EL (cell line): ENCODE measurements at places on chromosomes 16 and 17.

DNA sequence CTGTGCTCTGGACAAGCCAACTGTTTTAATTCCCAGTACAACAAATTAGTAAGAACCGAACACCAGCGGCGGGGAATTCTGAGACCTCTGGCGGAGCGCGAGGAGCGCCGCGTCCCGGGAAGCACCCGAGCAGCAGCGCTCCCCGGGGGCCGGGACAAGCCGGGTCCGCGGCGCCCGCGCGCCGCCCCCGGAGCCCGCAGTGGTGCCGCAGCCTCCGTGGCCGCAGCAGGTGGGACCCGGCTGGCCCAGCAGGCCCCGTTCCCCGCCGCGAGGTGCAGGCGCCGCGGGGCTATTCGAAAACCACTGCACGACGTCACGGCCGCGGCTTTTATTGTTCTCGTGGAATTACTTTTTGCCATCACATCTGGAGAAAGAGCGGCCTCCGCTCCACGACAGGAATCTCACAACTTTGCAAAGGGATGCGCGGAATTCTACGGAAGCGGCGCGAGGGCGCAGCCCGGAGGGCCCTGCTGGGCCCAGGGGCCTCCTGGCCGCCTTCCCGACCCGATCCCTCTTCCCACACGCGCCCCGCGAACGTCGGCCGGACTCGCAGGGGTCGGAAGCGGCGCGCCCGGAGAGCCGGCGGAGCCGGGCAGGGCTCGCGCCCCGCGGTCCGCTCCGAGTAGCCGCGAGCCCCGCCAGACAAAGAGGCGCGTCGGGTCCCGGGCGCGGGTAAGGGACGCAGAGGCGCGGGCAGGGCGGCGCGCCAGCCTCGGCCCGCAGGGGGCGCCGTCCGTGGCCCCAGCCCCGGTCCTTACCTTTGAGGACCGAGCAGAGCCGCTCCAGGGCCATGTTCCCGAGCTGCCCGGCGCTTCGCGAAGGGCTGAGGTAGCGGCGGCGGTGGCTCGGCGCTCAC, 696 bp downstream of the NETO2 start:
- peak; percentile 78 for DNase-seq

DNA sequence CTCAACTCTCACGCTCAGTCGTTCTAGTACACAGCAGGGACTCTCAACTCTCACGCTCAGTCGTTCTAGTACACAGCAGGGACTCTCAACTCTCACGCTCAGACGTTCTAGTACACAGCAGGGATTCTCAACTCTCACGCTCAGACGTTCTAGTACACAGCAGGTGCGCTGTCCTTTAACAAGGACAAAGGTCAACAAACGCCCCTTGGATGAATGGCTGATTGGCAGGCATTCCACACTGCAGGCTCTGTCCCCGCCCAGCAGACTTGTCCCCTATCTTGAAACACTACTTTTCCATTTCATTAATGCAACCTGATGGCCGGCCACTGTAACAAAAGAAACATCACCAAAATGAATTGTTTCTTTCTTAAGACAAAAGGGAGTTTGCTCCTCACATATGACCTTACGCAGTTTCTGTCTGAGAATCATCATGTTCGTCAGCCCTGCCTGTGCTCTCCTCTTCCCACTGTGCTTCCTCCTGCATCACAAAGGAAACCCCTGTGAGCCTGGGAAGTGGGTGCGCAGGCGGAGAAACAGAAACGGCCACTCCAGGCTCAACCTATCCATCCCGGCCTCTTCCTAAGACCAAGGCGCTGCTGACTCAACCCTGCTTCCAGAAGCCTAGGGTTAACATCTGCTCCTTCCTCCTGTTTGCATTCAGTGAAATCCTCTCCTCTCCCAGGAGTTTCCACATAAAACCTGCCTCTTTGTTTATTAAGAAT, 59.8 kb downstream of the ANKRD11 start:
- no peak for DNase-seq

DNA sequence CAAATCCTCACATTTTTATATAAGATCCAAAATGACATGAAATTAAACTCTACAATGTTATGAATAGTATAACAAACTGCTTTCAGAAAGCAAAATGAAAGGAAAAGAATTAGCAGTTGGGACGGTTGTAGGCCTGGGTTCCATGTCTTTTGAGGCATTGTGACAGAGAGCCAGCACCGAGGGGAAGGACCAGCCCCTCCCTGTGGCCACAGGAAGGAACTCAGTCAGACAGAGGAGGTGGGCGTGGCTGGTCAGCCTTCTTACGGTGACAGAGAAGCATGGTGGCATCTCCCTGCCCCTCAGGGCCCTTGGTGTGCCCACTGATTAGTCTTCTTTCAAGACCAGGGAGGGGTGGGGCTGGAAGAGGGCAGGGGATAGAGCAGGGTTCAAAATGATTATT, 5.7 kb downstream of the ZNF319 start:
- peak; percentile 48 for DNase-seq

GRCh38 chr16:69404275-69404805, 18.5 kb upstream of the TERF2 start:
- peak; percentile 62 for DNase-seq

GRCh38 chr17:50221266-50221863, 19.9 kb upstream of the COL1A1 start:
- DNase-seq: peak; percentile 77

- DNase-seq: peak; percentile 79
Measured at GRCh38 chr17:80035937-80036714, at the start of gene CCDC40. TSS of gene CCDC40 (plus strand) at chr17:80036642. CDS start at chr17:80036663, 21 bp downstream.

DNA sequence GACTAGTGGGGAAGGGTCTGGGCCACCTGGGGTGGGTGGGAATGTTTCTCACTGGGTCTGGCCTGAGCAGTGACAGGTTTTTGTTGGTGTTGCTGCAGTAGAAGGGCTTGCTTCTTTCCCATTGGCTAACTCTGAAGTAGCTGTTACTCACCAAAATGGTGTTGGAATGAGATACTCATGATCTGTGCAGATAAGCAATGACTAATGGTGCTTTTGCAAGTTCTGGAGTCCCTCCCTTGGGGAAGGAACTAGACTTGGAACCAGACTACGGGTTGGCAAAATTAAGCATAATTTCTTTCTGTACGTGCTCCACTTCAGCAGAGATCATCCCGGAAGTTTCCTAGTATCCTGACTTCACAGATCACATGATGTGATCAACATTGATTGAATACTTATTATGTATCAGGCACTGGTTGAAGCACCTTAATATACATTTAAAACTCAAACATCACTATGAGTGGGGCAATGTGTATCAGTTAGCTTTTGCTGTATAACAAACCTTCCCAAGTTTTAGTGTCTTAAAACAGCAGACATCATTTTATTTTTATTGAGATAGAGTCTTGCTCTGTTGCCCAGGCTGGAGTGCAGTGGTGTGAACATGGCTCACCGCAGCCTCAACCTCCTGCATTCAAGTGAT, 30.1 kb downstream of the CHP2 start:
- peak; percentile 37 for DNase-seq

GRCh38 chr17:80694992-80695912, 150.6 kb downstream of the RPTOR start:
- no peak for DNase-seq

DNA sequence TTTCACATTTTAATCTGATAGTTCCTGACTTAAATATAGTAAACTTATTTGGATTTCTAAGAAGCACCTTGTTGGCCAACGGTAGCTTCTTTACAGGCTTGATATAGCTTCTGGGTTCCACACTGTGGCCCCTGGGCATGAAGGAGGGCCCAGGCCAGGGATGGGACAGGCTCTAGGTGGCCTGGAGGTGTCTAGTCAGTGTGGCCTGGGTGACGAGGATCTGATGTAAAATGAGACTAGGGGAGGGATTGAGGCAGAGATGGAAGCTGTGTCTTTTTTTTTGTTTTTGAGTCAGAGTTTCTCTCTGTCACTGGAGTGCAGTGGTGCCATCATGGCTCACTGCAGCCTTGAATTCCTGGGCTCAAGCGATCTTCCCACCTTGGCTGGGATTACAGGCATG, 187.0 kb downstream of the PRKCB start:
- no peak for DNase-seq

- no peak for DNase-seq
Measured at GRCh38 chr16:85616607-85617321, 3.6 kb downstream of the GSE1 start.

DNA sequence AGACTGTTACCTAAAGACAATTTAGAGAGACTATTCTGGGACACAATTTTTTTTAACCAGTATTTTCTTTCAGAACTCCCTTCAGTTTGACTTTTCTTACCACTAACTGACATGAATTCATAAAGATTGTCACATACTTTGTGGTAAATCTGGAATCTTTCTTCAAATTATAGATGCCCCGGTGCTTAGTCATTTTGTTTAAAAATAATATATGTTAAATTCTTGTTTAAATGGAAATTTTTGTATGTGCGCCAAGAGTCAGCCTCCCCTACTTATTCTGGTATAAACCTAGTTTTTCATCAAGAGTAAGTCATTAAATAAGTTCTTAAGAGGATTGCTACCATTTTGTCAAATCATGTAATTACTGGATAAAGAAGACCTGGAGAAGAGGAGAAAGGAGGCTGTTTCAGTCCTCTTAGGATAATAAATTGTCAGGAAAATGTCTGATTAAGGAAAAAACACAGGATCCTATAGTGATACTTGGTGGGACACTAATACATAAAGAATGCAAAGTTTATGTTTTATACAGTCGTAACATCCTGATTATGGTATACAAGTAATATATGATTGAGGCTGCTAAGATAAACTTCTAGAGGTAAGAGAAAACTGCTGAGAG, 424.4 kb downstream of the PMP22 start:
- peak; percentile 85 for DNase-seq

DNA sequence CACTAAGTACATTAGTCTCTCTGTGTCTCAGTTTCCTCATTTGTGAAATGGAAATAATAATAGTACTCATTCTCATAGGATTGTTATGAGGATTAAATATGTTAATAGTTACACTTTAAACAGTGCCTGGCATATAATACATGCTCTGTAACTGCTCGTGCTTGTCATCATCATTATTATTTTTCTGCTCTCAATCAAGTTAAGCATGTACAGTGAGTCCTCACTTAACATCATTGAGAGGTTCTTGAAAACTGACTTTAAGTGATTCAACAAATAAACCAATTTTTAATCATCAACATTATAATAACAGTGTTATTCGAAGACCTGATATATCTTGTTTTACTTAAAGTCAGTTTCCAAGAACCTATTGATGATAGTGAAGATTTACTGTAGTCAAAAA, 322.3 kb downstream of the ZFHX3 start:
- DNase-seq: no peak

- DNase-seq: no peak
Measured at GRCh38 chr16:87602001-87602775, at the start of gene JPH3. TSS of gene JPH3 (plus strand) at chr16:87602508. CDS start at chr16:87603147, 639 bp downstream.

DNA sequence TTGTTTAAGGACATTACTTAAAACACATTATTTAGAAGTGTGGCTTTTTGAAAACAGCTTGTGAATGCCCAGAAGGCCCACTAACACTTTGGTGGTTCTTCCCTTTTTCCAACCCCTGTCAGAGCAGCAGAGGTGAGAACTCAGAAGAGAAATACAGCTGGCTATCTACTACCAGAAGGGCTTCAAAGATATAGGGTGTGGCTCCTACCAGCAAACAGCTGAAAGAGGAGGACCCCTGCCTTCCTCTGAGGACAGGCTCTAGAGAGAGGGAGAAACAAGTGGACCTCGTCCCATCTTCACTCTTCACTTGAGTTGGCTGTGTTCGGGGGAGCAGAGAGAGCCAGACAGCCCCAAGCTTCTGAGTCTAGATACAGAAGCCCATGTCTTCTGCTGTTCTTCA, 6.9 kb upstream of the RAPGEFL1 start:
- DNase-seq: no peak

DNA sequence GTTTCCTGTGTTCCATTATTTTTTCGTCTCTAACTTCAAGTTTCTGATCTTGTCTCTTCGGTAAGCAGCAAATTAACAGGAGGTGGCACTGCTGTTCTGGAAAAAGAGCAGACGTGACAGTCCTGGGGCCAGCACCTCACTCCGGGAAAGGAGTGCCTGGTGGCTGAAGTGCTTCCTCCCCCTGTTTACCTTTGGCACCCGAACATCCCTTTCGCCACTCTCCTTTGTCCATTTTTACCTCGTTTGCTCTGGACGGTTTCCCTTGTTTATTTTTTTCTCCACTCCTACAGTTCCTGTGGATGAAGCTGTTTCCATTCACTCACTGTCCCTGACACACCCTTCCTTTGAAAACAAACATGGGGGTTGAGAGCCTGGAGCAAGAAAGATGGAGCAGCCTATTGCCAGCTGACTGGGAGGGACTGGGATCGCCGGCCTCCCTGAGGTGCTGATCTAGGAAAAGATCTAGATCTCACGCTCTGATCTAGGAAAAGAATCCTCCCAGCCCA, 12.6 kb downstream of the SAP30BP start:
- DNase-seq: peak; percentile 38

DNA sequence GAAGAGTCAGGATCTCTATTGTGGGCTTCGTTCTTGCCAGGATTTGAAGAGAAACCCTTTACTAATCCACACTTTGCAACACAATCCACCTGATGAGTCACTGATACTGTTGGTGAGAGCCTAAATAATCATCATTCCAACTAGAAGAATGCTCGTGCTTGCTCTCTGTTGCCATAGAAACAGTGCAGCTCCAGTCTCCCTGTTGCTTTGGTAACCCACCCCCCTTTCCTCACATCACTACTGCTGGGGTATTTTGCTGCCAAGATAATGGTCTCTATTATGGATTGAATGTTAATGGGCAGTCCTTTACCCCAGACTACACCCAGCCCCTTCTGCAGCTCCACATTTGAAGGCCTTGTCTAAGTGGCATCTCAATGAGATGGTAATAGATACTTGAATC, 190.4 kb downstream of the ABCC12 start:
- no peak for DNase-seq

DNA sequence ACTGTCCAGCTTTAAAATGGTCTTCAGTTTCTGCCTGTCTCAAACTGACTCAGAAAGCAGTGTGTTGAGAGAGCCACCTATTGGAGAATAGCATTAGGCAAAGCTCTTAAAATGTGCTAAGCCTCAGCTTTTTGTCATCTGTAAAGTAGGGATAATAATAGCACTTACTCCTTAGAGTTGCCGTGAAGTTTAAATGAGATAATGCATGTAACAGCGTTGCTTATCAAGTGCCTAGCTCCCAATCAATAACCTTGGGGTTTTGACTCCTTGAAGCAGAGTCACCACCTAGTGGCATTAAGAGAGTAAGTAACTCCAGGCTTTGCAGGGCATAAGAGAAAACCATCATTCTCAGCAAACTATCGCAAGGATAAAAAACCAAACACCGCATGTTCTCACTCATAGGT, 163.3 kb downstream of the HS3ST2 start:
- DNase-seq: no peak

GRCh38 chr16:24944206-24944605, 71.0 kb downstream of the ARHGAP17 start:
- DNase-seq: no peak

GRCh38 chr17:17780922-17781590, 55.7 kb downstream of the SREBF1 start:
- DNase-seq: peak; percentile 68

GRCh38 chr16:90035902-90036301, 16.6 kb upstream of the DBNDD1 start:
- no peak for DNase-seq
